Endothelial cell (in vitro differentiated cells): ENCODE measurements at places on chromosomes 3 and 15. TPM values are rescaled to one million over a fixed set of nuclear protein-coding genes. Genes with fewer than 3 reads are reported as not detected.

GRCh38 chr15:85772668-85773067 lies 22.1 kb downstream of the KLHL25 start:
- peaks cover 3% of the 10 kb centered on the region for H3K4me1 ChIP-seq
- no peak overlapping the region for H3K27ac ChIP-seq
- H3K4me3 ChIP-seq = no peak overlapping the region
- H3K36me3 ChIP-seq = no peaks in the 10 kb centered on the region

- no peaks in the 10 kb centered on the region for H3K36me3 ChIP-seq
- no peak overlapping the region for H3K4me3 ChIP-seq
- no peaks in the 10 kb centered on the region for H3K4me1 ChIP-seq
Measured at GRCh38 chr3:73611176-73611575, 13.6 kb downstream of the PDZRN3 start.

DNA sequence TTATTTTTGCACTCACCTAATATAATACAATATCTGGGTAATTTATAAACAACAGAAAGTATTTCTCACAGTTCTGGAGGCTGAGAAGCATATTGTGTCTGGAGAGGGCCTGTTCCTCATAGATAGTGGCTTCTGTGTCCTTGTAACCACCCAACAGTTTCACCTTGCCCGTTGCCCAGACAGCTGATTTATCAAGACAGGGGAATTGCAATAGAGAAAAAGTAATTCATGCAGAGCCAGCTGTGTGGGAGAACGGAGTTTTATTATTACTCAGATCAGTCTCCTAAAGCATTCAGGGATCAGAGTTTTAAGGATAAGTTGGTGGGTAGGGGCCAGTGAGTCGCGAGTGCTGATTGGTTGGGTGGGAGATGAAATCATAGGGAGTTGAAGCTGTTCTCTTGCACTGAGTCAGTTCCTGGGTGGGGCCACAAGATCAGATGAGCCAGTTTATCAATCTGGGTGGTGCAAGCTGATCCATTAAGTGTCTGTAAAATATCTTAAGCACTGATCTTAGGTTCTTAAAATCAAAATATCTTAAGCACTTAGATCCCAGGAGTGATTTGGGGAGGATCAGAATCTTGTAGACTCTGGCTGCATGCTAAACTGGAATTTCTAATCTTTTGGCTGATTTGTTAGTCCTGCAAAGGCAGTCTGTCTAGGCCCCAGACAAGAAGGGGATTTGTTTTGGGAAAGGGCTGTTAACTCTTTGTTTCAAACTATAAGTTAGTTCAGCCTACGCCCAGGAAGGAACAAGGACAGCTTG lies 33.9 kb upstream of the C15orf39 start:
- no peak for DNase-seq
- H3K4me1 ChIP-seq = peaks cover 4% of the 10 kb centered on the region
- H3K4me3 ChIP-seq = no peak overlapping the region
- H3K27ac ChIP-seq = no peak overlapping the region
- H3K27me3 ChIP-seq = peaks cover 6% of the 10 kb centered on the region

DNA sequence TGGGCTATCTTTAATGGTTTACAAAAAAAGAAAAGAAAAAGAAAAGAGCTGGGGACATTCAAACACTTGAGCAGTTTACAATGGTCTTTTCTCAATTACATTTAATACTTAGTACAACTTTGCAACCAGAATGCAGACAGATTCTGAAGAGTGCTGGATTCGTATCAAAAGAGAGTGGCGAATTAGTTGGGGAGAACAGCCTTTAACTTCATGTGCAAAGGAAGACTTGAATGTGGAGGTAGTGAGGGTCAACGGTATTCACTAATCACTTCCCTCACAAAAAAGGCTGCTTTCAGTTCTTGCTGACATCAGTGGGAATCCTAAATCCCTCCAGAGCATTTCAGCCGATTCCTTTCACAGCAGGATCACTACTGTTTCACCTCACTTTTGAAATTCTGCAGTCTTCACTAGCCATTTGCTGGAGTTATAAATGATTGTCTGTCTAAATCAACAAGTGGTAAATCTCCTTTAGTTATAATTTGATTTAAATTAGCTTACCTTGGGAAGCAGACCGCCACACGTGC lies 323.0 kb upstream of the SEMA6D start:
- DNase-seq = no peak
- no peak overlapping the region for H3K4me3 ChIP-seq
- no peaks in the 10 kb centered on the region for H3K36me3 ChIP-seq
- H3K27me3 ChIP-seq = peaks cover 3% of the 10 kb centered on the region
- no peak overlapping the region for H3K27ac ChIP-seq

GRCh38 chr3:165459111-165459510 lies 262.9 kb upstream of the SLITRK3 start:
- H3K4me1 ChIP-seq = no peaks in the 10 kb centered on the region
- H3K27ac ChIP-seq = no peak overlapping the region
- H3K4me3 ChIP-seq = no peak overlapping the region
- no peaks in the 10 kb centered on the region for H3K27me3 ChIP-seq
- H3K36me3 ChIP-seq = no peaks in the 10 kb centered on the region

- H3K27me3 ChIP-seq = no peaks in the 10 kb centered on the region
- DNase-seq = no peak
- H3K4me3 ChIP-seq = no peak overlapping the region
Measured at GRCh38 chr3:38283810-38284755, 2.0 kb downstream of the SLC22A14 start.

DNA sequence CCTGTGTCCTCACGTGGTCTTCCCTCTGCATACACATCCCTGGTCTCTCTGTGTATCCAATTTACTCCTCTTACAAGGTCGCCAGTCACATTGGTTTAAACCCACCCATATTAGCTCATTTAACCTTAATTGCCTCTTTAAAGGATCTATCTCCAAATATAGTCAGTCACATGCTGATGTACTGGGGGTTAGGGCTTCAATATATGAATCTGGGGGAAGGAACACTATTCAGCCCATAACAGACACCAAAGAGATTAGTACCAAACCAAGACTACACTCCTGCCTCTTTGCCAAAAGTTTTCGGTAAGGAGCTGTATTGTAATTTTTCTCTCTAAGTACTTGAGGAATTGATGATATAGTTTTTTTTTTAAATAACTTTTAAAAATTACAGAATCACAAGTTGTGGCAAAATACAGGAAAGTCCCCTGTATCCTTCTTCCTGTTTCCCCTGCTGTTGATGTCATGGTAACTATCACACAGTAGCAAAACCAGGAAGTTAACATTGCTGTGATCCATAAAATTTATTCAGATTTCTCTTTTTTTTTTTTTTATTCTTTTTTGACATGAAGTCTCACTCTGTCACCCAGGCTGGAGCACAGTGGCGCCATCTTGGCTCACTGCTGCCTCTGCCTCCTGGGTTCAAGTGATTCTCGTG lies 67.8 kb downstream of the SLCO3A1 start:
- peaks cover 7% of the 10 kb centered on the region for H3K4me1 ChIP-seq
- no peak overlapping the region for H3K4me3 ChIP-seq
- H3K27me3 ChIP-seq = no peaks in the 10 kb centered on the region
- no peaks in the 10 kb centered on the region for H3K36me3 ChIP-seq
- peak overlapping the region; percentile 97 for H3K27ac ChIP-seq

GRCh38 chr3:102193255-102193654 lies 241.6 kb upstream of the ZPLD1 start:
- no peaks in the 10 kb centered on the region for H3K27me3 ChIP-seq
- DNase-seq = no peak
- H3K36me3 ChIP-seq = no peaks in the 10 kb centered on the region
- peaks cover 3% of the 10 kb centered on the region for H3K4me1 ChIP-seq

DNA sequence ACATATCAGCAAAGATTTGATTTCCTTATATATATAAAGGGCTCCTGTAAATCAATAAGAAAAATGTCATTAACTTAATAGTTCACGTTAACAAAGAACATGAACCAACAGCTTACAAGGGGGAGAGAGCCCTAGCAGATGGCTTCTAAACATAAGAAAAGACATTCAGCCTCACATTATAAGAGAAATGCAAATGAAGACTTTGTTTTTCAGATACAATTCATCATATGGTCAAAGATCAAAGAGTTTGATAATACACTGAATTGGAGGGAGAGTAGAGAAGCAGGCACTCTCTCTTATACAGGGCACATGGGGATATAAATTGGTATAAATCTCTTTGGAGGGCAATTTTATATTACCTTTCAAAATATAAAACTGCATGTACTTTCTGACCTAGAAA lies 21.1 kb downstream of the RBP2 start:
- no peaks in the 10 kb centered on the region for H3K4me1 ChIP-seq
- no peak overlapping the region for H3K4me3 ChIP-seq

GRCh38 chr3:8256441-8257071 lies 245.1 kb upstream of the LMCD1 start:
- no peak overlapping the region for H3K4me3 ChIP-seq
- no peaks in the 10 kb centered on the region for H3K36me3 ChIP-seq

DNA sequence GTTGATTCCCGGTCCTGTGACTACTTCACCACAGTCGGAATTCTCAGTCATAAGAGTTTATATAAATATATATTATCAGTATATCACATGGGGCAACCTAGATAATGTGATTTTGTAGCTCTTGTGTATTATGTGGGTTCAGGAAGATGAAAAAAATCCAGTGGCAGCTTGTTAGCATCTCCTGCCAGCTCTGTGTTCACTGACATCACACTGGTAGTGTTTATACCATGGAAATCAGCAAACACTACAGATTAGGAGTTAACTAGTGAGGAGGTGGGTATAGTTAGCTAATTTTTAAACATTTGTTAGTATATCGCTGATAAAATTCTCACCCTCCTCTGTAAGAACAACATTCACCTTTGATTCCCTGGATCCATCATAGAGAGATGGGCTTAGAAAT lies 44.5 kb upstream of the KCNMB2 start:
- DNase-seq = no peak
- H3K27me3 ChIP-seq = no peaks in the 10 kb centered on the region
- H3K4me1 ChIP-seq = no peaks in the 10 kb centered on the region

DNA sequence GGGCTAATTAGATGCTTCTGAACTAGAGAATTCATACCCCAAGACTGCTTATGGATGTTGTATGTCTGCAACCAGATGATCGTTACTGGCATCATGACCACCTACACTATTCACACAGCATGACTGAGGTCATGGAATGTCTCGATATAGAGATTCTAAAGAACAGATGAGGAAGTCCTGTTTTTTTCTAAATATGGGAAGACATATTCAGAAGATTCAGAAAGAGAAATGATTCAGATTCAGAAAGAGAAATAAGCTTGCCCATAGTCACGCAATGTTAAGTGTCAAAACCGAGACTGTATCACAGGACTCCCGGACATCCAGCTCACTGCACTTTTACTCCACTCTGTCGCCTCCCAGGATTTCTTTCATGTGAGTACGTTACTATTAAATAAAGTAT lies 136.2 kb downstream of the TPRG1 start:
- H3K4me1 ChIP-seq = no peaks in the 10 kb centered on the region
- H3K27ac ChIP-seq = no peak overlapping the region
- no peak overlapping the region for H3K4me3 ChIP-seq
- DNase-seq = no peak
- H3K36me3 ChIP-seq = no peaks in the 10 kb centered on the region
- peaks cover 2% of the 10 kb centered on the region for H3K27me3 ChIP-seq

DNA sequence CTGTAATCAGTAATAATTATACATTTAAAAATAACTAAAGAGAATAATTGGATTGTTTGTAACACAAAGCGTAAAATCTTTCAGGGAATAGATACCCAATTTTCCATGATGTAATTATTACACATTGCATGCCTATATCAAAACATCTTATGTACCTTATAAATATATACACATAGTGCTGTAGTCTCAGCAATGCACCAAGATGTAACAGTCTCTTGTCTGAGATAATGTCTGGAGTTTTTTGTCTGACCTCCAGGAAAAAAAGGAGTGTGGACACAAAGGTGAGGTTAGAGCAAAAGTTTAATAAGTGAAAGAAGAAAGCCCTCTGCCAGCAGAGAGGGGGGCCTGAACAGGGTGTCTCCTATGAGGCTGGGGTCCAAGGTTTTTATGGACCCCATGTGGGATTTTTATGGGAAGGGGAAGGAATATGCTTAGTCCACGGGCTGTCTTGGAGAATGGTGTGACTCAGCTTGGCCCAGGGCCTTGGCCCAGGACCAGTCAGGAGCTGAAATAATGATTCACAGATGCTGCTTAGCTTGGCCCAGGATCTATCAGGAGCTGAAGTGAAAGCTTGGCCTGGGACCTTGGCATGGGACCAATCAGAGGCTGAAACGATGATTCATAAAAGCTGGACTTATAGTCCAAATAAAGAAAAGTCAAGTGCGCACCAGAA lies 545.0 kb downstream of the ZPLD1 start:
- H3K4me1 ChIP-seq = no peaks in the 10 kb centered on the region
- H3K36me3 ChIP-seq = no peaks in the 10 kb centered on the region
- no peaks in the 10 kb centered on the region for H3K27me3 ChIP-seq
- no peak for DNase-seq
- H3K4me3 ChIP-seq = no peak overlapping the region

DNA sequence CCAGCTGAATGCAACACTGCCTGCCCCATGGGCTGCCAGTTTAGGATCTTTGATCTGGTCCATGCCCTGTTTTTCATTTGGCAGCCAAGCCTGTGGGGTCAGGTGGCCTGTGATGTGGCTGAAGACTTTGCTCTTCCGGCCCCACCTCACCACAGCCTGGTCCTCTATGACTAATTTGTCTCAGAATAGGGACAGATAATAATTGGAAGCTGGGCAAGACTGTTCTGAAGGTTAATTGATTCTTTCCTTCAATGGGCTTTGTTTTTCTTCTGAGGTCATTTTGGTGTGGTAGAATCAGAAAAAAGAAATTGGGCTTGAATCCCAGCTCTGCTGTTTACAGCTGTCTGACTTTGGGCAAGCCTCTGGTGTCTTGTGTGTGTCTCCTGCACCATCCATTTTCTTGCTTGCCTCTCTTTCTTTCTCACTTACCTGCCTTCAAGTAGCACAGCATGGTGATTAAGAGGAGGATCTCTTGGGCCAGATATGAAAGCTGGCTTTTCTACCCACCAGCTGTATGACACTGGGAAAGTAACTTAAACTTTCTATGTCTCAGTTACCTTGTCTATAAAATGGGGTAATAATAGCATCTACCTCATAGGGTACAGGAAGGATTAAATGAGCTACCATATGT lies 24.2 kb downstream of the ABHD2 start:
- DNase-seq = no peak
- peaks cover 8% of the 10 kb centered on the region for H3K36me3 ChIP-seq
- H3K27ac ChIP-seq = no peak overlapping the region
- no peaks in the 10 kb centered on the region for H3K4me1 ChIP-seq

DNA sequence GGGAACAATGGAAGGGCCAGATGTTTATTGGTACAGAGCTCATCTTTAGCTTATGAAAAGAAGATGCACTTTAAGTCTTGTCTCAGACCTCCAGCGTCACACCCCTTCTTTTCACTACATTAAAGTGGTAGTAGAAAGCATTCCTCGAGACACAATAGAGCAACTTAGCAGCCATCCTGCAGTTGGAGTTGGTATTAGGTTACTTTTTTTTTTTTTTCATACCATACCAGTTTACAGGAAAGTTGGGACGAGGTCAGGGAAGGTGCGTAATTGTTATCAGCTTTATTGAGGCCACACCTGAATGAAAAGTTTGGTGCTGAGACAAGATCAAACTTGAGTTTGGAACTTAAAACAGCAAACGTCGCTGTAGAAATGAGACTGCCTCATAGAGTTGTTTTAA lies 203.8 kb downstream of the SOX2 start:
- no peaks in the 10 kb centered on the region for H3K36me3 ChIP-seq
- no peaks in the 10 kb centered on the region for H3K27me3 ChIP-seq
- H3K27ac ChIP-seq = no peak overlapping the region
- no peak for DNase-seq
- peaks cover 5% of the 10 kb centered on the region for H3K4me1 ChIP-seq
- H3K4me3 ChIP-seq = no peak overlapping the region

GRCh38 chr15:71226536-71227455 lies 111.5 kb downstream of the THSD4 start:
- H3K27me3 ChIP-seq = peaks cover 2% of the 10 kb centered on the region
- no peak overlapping the region for H3K27ac ChIP-seq
- H3K36me3 ChIP-seq = no peaks in the 10 kb centered on the region
- DNase-seq = no peak

Gene MYRIP
- total RNA-seq = 0.49 TPM

Gene CFAP20DC
- 4.2 TPM for total RNA-seq

Gene OR5K1
- not detected for total RNA-seq

Gene ITGA11
- total RNA-seq = 0.28 TPM

Gene GRM7
- total RNA-seq = 0.18 TPM

Gene GATM
- total RNA-seq = 3.5 TPM

Gene ARGFX
- total RNA-seq = not detected
